Renal cortical epithelial cell (primary cell): ENCODE measurements at places on chromosomes 2 and 18.

GRCh38 chr2:206881708-206882410 lies 57.5 kb upstream of the CPO start:
- DNase-seq, result no peak

DNA sequence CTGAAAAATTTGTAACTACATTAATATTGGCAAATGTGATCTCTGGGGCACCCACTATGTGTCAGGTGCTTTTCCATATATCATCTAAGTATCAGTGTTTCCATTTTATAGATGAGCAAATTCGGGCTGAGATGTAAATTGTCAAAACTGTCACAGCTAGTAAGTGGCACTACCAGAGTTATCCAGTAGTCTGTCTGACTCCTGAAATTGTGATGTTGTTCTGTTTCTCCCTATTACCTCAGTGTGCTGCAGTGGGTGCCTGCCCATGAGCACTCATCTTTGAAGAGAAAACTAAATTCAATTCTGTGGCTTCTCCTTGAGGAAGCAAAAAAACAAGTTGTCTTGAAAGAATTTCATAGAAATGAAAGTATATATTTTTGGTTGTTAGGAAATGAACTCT lies 467.4 kb upstream of the FANCL start:
- DNase-seq, result no peak

- DNase-seq, result peak; percentile 33
Measured at GRCh38 chr2:128585706-128586105, 267.0 kb upstream of the HS6ST1 start.

GRCh38 chr2:11030909-11031308 lies 119.2 kb downstream of the KCNF1 start:
- DNase-seq, result peak; percentile 15

- DNase-seq, result no peak
Measured at GRCh38 chr2:9809448-9810088, 33.7 kb upstream of the TAF1B start.

DNA sequence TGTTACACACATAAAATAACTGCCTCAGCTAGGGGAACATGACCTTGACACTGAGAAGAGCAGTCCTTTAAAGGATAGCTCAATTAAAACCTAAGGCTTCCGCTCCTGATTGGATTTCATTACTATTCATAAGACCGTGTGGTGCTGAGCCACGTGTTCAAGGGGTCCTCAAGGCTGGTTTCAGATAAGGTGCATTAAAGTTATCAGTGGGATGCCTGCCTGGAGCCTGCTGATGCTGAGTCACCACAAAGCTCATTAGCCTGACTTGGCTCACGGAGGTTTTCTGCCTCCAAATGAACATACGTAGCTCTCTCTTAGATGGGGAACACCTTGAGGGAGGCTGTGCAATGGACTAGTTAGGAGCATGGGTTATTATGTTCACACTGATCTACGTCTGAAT lies 518.9 kb downstream of the TDRD15 start:
- no peak for DNase-seq

DNA sequence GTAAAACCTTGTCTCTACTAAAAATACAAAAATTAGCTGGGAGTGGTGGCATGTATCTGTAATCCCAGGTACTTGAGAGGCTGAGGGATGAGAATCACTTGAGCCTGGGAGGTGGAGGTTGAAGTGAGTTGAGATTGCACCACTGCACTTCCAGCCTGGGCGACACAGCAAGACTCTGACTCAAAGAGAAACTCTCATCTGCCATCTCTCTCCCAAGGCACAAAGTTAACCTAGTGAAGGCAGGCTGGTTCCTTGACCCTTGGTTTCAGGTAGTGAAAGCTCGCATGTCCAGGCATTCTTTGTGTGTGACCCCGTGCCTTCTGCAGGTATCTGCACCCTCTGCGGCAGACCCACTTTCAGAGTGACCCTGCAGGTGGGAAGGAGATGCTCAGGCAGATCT lies 100.0 kb downstream of the WDSUB1 start:
- peak; percentile 18 for DNase-seq

- no peak for DNase-seq
Measured at GRCh38 chr2:86791573-86791972, 860 bp upstream of the CD8A start.

GRCh38 chr2:44459739-44460138 lies 98.0 kb downstream of the CAMKMT start:
- DNase-seq, result peak; percentile 28

DNA sequence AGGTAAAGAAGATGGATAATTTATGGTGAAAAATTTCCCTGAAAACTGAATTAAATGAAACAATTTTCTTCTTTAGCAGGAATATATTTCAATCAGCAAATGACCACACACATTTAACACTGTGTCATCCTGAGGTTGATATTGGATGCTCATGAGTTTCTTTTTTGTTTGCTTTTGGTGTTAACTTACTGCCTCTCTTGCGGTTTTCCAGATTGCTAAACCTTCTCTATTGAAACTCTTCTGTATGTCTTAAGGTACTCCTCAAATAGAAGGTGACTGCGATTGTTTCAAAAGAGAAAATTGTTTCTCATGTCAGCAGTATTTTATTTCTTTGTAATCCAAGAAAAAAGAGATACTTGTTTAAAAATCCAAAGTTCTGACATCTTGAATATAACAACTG lies 99.1 kb downstream of the LRRTM1 start:
- DNase-seq, result no peak

- no peak for DNase-seq
Measured at GRCh38 chr2:108623616-108624015, 89.3 kb downstream of the LIMS1 start.

DNA sequence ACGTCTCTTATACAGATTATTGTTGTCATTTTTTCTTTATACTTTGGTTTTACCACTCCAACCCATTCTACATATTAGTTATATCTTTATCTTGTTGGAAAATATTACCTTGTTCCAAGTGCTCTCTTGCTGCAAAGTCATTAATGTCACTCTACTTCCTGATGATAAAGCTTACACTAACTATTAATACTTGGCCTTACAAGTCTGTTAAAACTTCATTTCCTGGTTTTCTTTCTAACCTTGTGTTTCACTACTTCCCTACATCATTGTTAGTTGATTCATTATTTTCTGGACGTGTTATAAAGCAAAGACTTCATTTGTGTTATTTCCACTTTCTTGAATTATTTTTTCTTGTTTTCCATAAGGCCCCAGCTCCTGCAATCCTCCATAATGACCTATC lies 382.6 kb upstream of the CDH20 start:
- no peak for DNase-seq

GRCh38 chr2:128464456-128464855 lies 145.8 kb upstream of the HS6ST1 start:
- DNase-seq, result no peak

- no peak for DNase-seq
Measured at GRCh38 chr2:1521878-1522830, 108.9 kb downstream of the TPO start.

- DNase-seq, result no peak
Measured at GRCh38 chr2:232896720-232897597, 26.9 kb downstream of the SNORC start.

GRCh38 chr2:9256570-9257043 lies 50.0 kb downstream of the ASAP2 start:
- no peak for DNase-seq

- no peak for DNase-seq
Measured at GRCh38 chr18:48861181-48861708, 89.5 kb downstream of the SMAD7 start.

DNA sequence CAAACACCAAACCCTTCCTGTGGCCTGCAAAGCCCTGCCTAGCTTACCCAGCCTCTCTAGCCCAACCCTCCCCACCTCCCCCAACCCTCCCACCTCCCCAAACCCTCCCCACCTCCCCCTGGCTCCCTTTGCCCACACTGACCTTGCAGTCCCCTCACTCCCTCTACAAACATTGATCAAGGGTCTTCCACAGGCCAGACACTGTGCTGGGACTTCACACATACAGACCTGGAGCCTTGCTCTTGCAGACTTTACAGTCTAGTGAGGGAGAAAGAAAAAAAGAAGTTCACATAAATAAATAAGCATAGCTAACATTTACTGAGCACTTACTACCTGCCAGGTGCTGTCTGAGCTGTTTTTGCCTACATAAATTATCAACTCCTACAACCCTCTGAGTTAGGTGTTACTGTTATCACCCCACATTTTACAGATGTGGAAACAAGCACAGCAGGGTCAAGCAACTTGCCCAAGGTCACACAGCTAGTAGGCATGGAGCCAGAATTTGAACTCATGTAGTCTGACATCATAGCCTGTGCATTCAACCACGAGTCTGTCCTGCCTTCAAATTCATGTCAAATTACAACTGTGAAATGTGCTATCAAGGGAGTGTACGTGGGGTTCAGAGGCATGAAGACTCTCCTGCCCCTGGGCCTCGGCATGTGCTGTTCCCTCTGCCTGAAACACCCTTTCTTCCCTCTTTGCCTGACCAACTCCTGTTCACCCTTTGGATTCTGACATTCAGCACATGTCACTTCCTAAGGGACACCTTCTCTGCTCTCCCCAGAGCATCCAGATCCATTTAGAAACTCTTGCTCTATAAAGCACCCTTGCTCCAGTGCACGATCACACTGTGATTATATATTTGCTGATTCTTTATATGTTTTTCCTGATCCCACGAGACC lies 209.9 kb downstream of the TNS1 start:
- DNase-seq, result peak; percentile 28

GRCh38 chr2:222761888-222762287 lies 90.4 kb downstream of the MOGAT1 start:
- DNase-seq, result no peak

- DNase-seq, result peak; percentile 45
Measured at GRCh38 chr2:68292108-68292710, 27.5 kb downstream of the CNRIP1 start.

GRCh38 chr2:184743096-184743495 lies 144.8 kb downstream of the ZNF804A start:
- DNase-seq, result no peak

- DNase-seq, result no peak
Measured at GRCh38 chr18:32470460-32470713, 295 bp downstream of the GAREM1 start.

- DNase-seq, result peak; percentile 35
Measured at GRCh38 chr2:237195396-237196120, 109.9 kb downstream of the COPS8 start.

DNA sequence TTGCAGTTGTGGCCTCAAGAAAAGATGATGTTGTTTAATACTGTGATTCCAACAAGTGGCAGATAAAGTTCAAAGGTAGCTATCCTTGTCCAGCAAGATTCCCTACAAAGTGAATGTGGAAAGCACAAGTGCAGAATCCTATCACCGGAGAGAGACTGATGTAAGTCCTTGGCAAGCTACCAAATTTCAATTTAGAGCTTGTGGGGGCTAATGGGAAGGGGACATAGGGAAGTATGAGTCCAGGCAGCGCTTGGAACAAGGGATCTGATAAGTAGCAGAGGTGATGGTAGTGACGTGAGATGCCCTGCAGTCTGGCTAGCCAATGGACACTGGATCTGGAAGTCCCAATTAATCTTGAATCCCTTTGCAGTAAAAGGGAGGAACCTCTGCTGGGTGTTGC lies 165.2 kb upstream of the DTNA start:
- no peak for DNase-seq

DNA sequence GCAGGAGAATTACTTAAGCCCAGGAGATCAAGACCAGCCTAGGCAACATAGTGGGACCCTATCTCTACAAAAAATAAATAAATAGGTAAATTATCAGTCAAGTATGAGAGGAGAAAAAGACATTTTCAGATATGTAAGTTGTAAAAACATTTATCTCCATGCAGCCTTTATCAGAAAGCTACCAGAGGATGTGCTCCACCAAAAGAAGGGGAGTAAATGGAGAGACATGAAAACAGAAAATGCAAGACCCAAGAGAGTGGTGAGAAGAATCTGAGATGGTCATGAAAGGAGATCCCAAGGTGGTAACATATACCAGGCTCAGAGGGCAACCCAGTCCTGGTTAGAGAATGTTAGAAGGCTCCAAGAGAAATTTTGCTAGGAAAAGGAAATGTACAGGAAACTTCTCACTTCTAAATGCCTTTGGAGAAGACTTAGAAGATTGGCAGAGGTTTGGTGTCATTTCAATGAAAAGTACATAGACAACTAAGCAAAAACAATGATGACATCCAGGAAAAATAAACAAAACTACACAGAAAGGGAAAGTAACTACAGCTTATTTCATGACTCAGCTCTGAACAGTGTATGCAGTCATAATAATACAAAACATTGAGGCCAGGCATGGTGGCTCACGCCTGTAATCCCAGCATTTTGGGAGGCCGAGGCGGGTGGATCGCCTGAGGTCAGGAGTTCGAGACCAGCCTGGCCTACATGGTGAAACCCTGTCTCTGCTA lies 19.5 kb downstream of the CIB4 start:
- DNase-seq, result peak; percentile 30

DNA sequence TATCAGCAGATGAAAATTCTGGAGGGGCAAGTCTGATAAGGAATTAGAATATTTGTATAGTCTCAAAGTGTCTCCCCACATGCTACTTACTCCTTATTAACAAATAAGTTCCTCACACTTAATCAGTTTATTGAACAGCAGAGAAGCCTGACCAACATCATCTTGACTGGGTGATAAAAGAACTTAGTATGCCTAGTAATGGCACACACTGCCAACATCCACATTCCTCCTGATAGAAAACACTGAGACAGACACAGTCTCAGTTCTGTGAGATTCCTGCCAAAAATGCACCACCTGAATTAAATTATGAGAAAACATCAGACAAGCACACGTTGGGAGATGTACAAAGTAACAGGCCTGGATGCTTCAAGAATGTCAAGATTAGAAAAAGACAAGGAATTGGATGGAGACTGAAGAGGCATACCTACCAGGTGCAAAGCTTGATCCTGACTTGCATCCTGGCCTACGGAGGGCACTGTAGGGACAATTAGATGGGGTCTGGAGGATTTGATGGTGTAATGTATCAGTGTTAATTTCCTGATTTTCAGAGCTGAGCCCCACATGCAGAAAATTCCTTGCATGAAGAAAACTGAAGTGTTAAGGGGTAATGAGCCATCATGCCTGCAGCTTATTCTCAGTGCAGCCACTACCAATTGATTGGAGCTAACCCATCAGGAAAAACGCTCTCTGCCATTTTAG lies 200.4 kb upstream of the SH3BP4 start:
- DNase-seq, result no peak

- DNase-seq, result no peak
Measured at GRCh38 chr2:238888781-238889180, 40.9 kb downstream of the TWIST2 start.

DNA sequence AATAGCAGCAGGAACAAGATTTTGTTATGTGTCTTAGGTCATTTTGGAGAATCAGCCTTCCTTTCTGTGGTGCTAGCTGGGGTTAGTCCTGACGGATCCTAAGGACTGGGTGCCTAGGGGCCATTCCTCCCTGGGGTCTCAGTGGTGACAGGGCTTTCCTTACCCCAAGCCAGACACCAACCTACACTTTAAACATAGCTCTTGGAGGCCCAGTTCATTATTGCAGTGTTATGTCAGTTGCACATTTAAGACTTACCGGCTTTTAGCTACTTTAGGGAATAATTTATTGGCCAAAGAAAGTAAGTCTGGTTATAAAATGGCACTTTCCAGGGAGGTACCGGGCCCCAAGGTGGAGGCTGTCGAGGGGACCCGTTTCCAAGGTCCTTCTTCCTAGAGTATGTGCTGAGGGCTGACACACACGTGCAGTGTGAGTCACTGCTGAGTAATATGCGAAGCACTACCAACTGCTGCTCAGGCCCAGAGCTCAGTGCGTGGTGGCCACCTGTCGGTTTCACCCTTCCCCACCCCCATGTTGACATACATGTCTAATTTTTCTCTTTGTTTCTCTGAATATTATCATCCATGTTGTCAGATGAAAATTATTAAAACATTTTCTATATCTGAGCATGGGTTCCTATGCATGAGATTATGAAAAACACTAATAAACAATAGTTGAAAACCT lies 37.0 kb upstream of the GRHL1 start:
- DNase-seq, result peak; percentile 83
